ENCODE measurements at places on chromosomes 4 and X.
A peak's percentile ranks its signal among the peaks of the same experiment; 100 is the strongest.

- no peak for DNase-seq
These were observed 8.4 kb upstream of the LAMP2 start for GRCh38 chrX:120477453-120477852.

DNA sequence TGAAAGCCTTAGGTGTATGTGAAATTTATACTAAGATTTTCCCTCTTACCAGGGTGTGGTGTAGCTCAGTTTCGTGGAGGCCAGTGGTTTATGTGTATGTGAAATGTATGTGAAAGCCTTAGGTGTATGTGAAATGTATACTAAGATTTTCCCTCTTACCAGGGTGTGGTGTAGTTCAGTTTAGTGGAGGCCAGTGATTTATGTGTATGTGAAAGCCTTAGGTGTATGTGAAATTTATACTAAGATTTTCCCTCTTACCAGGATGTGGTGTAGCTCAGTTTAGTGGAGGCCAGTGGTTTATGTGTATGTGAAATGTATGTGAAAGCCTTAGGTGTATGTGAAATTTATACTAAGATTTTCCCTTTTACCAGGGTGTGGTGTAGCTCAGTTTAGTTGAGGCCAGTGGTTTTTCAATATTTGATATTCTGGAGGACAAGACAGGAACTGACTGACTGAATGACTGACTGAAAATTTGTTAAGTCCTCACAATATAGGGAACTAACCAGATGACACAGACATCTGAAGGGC lies 143.7 kb downstream of the NEXMIF start:
- no peak for DNase-seq

DNA sequence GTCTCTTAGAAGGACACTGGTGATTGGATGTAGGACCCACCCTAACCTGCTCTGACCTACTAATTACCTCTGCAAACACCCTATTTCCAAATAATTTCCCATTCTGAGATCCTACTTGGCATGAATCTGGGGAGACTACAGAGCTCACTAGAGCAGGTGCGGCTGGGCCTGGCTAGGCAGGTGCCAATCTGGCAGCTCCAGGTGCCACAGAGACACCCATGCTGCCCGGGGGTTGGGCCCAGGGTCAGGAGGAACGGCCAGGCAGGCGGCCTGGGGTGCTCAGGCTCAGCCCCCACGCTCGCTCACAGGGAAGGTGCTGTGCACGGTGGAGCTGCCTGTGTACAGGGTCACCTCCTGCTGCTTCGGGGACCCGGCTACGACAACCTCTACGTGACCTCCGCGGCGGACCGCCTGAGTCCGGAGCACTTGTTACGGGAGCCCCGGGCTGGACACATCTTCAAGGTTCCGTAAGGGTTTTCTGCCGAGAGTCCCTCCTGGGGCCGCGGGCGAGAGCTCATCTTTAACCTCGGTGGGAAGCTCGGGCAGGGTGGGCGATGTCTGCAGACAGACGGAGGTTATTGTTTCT lies 26.5 kb upstream of the PLCXD1 start:
- DNase-seq: no peak

DNA sequence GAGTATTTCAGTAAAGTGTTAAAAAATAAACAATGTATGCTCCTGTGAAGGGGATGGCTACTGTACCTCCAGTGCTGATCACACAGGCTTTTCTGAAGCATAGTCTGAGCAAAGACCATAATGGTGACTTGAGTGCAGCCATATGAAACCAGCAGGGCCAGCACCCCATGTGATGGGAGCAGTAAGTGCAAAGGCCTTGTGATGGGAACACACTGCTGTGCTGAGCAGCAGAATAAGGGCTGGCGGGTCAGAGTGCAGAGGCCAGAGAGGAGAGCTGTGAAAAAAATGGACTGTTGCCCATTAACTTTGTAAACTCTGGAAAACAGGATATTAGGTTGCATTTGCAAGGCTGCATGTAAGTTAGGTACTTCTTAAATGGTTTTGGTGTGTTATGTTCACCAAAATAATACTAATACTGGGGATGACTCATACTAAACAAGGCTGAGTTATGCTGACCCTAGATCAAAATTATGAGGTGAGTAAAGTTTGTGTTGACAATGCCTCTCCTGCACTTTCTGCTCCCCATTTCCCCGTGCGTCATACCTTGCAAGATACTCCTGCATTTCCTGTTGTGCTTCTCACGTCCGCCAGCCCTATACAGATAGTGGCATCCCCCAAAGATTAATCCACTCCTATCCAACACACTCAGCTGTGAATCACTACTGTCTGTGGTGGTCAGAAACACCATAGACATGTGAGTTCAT lies 67.0 kb upstream of the FAM9A start:
- DNase-seq: peak; percentile 90

- no peak for DNase-seq
These were observed 122.5 kb downstream of the UCHL1 start for GRCh38 chr4:41379230-41379629.

- DNase-seq: no peak
These were observed 15.4 kb downstream of the AFP start for GRCh38 chr4:73451404-73451803.

DNA sequence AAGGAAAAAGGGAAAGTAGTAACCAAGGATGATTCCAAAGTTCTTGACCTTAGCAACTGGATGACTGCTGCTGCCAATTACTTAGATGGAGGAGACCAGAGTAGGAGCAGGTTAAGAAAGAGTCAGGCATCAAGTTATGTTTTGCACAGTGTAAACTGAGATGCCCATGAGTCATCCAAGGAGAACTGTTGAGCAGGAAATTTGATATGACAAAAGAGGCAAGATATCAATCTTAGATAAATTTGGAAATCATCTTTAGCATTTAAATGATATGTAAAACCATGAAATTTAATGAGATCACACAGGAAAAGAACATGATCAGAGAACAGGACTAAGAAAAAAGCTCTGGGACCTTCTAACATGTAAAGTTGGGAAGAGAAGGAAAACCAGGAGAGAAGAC lies 361.3 kb downstream of the OPHN1 start:
- DNase-seq: peak; percentile 28

- no peak for DNase-seq
These were observed 522.3 kb downstream of the TRIML1 start for GRCh38 chr4:188661502-188661901.

DNA sequence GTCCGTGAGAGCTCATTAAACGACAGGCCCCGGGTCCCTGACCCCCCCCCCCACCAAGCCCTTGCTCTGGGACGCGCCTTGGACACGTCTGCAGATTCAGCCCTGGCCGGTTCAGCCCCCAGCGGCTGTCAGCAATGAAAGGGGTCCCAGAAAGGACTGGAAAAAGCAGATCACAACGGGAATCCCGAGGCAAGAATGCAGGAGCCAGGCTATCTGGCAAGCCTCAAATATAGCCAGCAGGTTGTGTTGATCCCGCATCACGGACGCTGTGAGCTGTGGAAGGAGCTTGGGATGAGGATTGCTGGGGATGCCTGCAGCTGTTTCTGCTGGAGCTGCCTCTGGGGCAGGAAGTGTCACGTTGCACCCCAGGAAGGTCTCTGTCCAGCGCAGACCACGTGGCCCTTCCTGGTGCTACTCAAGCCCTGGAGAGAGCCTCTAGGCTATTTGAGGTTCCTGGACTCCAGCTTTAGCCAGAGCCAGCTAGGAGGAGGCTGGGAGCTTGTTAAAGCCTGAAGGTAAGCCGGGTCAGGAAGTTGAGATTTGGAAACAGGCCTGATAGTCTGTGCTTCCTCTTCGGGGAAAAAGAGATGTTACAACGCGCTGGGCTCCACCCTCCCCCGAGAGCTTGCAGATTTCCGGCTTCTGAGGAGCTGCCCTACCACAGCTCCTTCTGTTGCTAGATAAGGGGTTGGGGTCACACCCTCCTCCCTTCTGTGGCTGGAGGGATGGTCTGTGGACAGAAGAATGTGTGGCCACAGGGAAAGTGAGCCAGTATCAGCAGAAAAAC lies 19.3 kb upstream of the CSF2RA start:
- DNase-seq: no peak

DNA sequence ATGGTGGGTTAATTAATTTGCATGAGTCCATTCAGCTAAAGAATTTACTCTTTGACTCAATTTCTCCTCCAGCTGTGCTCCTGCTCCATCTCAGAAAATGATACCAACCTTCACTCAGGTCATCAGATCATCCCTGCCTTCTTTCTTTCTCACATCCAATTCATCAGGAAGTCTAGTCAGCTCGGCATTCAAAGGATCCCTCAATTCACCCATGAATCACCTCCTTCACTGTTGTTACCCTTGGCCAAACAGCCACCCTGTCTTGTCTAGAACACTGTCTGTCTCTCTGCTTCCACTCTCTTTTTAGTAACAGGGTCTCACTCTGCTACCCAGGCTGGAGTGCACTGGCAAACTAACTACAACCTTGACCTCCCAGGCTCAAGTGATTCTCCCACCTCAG lies 337.4 kb upstream of the SFRP2 start:
- no peak for DNase-seq

DNA sequence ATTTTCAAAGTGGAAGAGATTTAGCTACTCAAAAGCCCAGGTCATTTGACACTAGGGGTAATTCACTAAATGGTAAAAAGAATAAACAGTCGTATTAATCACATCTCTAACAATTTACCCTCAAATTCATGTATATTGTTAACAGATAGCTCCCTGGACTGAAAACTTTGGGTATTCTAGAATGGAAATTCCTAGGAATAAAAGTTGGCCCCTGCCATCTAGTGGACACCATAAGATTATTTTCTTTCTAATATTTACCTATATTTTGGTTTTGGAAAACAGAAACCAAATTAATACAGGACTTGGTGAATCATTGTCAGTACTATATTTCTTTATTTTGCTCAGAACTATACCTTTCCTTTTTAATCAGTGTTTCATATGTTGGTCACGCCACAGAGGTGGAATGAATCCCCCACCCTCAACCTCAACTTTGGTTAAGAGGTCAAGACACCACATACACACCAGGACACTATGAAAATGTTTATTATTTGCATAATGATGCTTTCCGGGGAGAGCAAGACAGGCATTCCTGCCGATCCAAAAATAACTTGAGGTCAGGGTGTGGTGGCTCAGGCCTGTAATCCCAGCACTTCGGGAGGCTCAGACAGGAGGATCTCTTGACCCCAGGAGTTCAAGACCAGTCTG lies 96.2 kb upstream of the APOOL start:
- peak; percentile 9 for DNase-seq

DNA sequence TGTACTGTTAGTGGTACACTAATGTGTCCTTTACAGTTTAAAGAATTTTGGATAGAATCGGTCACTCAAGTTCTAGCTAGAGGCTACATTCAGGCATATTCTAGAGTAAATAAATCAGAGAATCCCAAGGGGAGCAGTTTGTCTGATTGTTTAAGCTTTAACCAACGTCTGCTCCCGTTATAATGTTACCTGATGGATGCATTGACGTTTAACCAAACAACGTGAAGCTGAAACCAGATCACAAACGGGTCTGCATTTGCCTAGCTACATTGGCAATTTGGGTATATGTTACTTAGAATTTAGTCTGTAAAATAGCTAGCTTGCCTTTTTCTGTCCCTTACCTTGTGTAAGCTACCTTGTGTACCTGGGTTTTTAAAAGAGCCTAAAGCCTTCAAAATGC lies 1.6 kb downstream of the PI4K2B start:
- no peak for DNase-seq

DNA sequence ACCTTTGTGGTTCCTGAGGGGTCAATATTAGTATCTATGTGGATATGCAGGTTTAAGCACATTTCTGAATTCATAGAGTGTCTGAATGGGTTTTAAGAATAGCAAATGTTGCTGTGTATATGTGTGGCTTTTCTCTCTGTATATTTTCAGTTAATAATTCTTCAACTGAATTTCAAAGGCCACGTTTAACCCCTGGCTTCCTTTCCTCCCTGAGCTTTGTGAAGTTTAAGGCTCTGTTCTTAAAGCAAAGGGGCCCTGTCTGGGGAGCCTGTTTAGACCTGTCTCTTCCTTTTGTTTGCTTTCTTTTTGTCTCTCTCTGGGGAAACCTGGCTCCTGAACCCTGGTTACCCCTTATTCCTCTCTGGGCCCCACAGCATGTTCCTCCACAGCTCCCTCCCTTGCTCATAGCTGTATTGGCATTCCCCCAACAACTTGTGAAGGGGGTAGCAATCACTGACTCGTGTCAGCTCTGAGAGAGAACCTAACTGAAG lies 139.1 kb downstream of the COL4A6 start:
- DNase-seq: peak; percentile 59

GRCh38 chrX:71935476-71935875 lies 24.8 kb downstream of the NHSL2 start:
- DNase-seq: no peak

DNA sequence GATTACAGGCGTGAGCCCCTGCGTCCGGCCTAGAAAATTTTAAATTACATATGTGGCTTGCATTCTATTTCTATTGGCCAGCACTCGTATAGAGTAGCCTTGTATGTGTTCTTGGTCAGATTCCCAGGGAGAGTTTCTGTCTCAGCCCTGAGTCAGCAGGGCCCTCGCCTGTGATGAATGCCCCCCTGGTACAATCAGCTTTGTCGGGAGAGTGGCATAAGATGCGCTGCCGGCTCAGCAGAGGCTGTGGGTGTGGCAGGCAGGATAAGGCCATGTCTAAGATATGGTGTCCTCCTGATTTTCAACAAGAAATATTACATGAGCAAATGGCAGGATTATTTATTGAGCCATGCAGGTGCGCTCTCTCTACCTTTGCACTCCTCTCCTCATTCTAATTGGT lies 1.6 kb upstream of the REELD1 start:
- no peak for DNase-seq

DNA sequence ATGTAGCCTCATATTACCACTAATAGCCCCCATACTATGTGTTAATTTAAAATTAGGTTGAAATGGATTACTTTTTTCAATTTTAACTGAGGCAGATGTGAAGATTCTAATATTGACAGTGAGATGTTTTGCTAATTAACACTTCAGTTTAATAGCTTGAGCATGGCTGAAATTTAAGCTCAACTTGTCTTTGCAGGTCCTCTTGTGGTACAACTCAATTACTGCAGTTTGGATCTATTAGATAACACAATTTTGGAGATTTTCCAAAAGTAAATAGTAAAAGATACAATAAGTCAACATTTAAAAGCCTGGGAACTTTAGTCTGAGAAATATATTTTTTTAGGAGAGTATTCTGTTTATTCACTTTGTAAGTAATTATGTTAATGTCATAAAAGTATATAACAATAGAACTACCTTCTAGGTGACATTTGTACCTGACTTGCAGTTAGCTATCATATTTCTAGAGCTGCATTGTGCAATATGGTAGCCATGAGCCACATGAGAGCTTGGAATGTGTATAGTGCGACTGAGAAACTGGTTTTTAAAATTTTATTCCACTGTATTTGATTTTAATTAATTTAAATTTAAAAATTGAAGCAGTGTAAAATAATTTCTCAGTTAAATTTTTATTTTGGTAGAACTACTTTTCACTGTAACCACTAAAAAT lies 73.1 kb upstream of the FMR1 start:
- DNase-seq: no peak

GRCh38 chr4:183098019-183098722 lies 886 bp upstream of the WWC2 start:
- peak; percentile 42 for DNase-seq

Measured in amniotic epithelial cell (primary cell).